Hepatic stellate cell (primary cell): ENCODE measurements at places on chromosomes 5 and 9.

- DNase-seq, result no peak
These were observed 1.7 kb downstream of the POLR3G start for GRCh38 chr5:90476391-90476790.

DNA sequence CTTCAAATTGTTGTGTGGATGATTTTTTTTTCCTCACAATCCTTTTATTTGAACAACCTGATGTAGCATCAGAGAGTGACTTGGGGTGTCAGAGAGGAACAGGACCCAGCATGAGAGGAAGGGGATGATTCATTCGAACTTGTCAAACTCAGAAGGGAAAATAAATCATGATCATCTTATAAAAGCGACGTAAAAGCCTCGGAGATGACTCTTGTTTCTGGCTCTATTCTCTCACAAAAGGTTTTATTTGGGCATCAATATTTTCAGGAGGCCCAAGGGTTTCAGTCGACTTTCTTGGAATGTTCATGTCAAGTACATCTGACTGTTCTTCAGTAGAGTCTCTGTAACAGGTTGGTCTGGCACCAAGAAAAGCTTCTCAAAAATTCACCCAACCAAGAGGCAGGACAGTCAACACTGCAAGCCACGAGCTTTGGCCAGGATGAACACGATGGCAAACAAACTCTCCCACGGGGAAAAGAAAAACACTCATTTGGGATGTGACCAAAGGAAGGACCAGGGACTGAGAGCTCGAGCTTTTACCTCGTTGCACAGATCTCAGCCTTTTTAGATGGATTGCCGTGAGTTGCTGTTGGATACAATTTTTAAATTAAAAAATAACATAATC is 55.1 kb downstream of the ANKH start:
- DNase-seq, result no peak

DNA sequence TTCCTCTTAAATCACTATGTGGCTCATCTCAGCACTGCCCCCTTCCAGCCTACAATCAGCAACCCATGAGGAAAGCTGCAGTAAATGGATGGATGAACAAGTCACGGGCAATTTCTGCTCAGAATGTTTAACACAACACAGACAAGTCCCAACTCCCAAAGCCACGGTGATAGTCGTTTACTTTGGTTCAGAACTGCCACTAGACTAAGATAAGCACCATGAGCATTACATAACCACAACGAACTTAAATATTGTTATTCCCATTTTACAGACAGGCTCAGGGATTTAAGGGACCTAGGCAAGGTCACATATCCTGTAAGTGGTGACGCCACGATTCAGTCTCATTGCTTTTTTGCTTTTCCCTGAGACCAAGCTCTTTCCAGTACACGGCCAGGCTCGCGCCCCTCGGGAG is 2.0 kb upstream of the SMIM27 start:
- DNase-seq, result peak; percentile 43

DNA sequence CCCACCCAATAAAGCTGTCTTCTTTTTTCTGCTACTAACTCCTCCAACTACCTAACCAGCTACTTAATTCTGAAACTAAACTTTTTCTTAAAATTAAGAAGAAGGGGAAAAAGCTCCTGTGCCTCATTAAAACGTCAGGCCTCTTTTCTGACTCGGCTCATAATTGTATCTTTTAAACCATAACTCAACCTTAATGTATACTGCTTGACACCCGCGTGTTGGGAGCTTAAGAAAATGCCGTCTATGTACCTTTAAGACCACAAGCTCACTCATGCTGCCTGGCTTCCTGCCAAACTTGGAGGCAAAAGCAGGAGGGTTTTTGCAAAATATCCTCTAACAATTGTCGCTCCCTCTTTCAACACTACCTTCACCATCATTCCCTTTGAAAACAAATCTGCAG is 5.0 kb downstream of the EBF1 start:
- peak; percentile 66 for DNase-seq

DNA sequence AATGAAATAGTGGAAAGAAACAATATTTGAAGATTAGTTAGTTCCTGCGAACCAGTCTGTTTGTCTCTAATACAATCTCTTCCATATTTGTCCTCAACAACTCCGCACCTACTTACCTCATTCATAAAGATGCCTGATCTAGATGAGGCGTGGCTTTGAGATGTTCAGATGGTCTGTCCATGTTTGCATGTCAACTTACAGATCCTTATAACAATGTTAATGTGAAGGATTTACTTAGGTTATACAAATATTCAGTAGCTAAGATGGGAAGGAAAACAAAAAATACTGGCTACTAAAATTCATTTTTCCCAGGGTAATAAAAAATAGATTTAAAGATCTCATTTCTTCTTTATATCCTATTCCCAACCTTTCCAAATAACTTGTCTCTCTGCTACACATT is 8.3 kb downstream of the CDC14B start:
- no peak for DNase-seq

GRCh38 chr9:82894548-82894947 is 168.4 kb downstream of the RASEF start:
- DNase-seq, result no peak

- DNase-seq, result peak; percentile 10
These were observed 29.2 kb upstream of the SMC5 start for GRCh38 chr9:70229579-70229978.

- DNase-seq, result no peak
These were observed 21.3 kb downstream of the TRIO start for GRCh38 chr5:14164164-14165163.

DNA sequence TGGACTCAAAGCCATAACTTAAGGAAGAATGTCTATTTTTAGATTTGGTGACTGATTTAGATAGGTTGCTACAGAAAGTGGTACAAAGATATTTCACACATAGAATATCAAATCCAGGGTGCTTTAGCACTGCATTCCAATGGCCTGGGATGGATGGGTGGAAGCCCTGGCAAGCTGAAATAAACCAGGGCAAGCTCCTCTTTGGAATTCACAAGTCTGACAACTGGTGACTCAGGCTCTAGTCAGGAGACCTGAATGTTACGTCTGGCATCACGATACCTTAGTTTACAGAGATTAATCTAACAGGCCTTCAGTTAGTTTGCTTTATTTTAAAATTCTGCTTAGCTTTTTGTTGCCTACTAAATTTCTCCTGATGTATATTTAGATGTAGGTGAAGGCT is 144.0 kb downstream of the TMC1 start:
- DNase-seq, result peak; percentile 15

GRCh38 chr5:1820381-1820780 is 19.2 kb downstream of the NDUFS6 start:
- no peak for DNase-seq

GRCh38 chr9:14769230-14769571 is 46.7 kb upstream of the CER1 start:
- DNase-seq, result no peak

DNA sequence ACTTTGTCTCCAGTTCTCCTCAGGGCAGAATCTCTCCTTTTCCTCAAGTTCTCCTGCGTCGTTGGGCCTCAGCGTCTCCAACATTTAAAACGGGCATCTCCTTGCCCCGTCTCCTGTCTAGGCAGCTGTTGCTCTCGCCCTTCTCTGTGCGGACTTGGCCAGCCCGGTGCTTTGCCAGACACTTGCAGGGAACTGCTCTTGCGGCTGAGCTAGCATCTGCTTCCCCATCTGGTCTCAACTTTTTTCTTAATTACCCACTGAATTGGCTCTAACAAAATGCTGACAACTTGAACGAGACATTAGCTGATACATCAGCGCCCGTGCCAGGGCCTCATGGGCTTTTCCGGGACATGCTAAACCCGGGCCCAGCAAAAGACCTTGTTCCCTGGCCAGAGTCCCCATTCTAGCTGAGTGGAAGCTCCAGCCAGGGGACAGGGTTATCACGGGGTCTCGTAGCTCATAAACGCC is 25.1 kb downstream of the ZNF618 start:
- DNase-seq, result no peak

- no peak for DNase-seq
These were observed 414.8 kb upstream of the CCNH start for GRCh38 chr5:87827539-87827938.
